ENCODE measurements at places on chromosomes 6 and 20.

DNA sequence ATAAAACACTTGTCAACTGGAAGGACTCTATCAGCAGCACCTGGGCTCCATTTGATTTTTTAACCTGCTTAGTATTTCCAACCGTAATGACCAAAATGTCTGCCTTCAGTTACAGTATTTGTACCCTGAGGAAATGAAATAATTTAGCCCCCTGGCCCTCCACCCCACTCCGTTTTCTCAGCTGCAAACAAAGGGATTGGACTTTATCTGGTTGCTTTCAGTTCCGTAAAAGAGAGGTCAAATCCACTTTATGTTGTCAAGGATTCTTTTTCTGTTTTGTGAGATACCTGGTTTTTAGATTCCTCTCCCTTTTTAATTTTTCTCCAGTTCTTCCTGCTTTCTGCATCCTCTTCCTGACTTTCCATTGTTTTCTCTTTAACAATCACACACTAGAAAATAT, 64.4 kb upstream of the BMP2 start:
- no peak for DNase-seq

- no peak for DNase-seq
Observed at GRCh38 chr6:90976341-90976740, 389.5 kb upstream of the MAP3K7 start.

GRCh38 chr6:52053038-52053695, 34.2 kb downstream of the PKHD1 start:
- no peak for DNase-seq

DNA sequence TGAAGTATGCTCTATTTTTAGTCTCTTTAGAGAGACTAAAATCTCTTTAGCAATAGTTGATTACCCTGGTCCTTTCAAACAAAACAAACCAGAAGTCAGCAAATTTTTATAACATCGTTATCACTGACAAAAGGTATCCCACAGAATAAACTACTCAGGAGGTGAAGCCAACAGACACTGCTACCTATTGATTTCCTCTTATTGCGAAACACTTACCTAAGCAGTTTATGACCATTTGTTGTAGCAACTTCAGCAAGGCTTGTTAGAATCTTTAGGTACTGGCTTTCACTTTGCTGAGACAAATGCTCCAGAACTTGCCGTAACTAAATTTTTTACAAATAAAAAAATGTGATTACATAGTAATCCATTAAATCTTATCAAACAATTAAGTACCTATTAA, 64.4 kb downstream of the HACE1 start:
- no peak for DNase-seq

GRCh38 chr6:40520678-40521077, 66.5 kb downstream of the LRFN2 start:
- no peak for DNase-seq

DNA sequence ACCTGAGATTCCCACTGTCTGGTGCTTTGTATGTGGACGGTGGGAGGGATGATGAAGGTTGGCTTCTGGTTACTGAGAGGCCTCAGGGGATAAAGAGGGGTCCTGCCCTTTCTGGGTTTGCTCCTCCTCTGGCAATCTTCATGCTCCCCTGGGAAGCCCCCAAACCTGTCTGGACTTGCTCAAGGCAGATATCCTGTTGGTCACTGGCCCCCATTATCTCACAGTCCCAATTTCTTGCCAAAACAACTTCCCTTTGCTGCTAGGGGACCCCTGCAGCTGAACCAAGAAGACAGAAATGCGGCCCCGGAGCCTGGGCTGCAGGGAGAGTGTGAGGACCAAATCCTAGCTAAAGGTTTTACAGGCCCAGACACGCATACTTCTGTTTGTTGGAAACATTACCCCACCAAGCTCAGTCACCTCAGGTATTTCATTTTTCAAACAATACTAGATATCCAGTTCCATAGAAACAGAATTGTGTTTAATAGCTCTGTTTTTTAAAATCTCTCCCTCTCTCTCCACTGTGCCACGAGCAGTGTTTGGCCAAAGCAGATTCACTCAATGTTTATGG, 63.4 kb upstream of the MRPS10 start:
- DNase-seq, result no peak

DNA sequence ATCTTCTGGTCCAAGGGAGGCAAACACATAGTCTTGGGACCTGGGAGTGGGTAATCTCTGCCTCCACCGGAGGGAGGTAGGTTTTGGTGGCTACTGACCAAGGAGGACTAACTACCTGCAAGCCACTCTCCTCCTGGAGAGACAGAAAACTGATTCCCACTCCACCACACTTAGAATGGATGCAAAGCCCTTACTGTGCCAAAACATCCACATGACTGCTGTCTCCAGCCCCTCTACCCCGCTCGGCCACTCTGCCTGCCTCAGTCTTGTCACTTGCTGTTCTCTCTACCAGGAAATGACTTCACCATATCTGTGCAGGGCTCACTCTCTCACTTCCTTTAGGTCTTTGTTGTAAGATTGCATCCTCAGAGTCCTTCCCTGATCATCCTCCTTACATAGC, 129.5 kb upstream of the ARG1 start:
- DNase-seq, result peak; percentile 36

GRCh38 chr6:43770372-43771209, 580 bp downstream of the VEGFA start:
- DNase-seq, result peak; percentile 24

DNA sequence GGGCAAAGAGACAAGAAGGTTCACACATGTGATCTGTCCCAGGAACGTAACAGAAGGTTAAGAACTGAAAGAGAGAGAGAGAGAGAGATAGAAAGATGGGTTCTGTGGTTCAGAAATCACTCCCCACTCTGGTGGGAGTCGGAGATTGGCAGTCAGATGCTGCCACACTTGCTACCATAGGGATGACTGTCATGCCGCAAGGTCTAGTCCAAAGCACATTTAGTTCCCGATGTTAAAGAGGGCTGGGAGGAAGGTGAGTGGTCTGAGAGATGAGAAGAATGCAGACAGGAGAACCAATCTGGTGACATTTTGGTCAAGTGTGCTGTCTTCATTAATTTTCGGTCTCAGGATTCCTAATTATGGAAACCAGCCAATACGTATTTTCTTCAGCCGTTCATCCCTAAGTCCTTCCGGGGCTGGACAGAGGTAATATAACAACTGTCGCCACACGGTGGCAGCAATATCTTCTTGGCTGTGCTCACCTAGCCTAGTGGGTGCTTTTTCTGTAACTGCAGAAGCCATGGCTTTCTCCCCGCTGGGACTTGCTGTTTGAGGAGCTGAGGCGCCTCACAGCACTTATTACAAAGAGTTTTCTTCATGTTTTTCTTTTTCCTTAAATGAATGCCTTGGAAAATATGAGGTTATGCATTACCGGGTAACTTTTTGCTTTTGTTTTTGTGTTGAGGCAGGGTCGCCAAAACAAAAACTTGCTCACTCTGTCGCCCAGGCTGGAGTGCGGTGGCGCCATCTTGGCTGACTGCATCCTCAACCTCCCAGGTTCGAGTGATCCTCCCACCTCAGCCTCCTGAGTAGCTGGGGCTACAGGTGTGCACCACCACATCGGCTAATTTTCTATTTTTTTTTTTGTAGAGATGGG, 46.0 kb downstream of the SLC35D3 start:
- DNase-seq, result peak; percentile 62

GRCh38 chr20:44204156-44204831, 6.3 kb downstream of the OSER1 start:
- no peak for DNase-seq

DNA sequence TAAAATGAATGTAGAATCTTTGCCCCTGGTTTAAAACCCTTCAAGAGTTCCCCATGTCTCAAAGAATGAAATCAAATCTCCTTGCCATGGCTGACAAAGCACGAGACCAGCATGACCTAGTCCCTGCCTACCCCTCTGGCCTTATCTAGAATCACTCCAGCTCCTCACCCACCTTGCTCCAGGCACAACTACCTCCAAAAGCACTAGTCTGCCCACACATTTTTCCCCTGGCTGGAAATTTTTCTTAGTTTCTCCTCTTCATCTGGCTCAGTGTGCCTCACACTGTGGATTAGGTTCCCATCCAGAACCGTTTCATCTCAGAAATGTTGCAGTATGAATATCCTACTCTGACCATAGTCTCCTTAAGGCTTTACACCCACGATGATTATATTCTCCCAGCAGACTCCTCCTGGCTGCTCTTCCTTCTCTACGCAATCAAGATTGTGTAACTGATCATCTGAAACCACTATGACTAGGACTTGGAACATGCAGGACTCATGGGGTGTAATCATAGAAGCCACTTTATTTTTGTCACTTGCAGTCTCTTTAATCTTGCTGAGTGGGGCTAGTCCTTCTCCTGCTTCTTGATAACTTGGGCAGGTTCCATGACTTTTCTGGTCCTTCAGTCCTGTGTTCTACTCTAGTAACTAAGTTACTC, 7.8 kb upstream of the MRS2 start:
- DNase-seq, result no peak

GRCh38 chr6:109874621-109875020, 103.5 kb upstream of the GPR6 start:
- DNase-seq, result no peak

DNA sequence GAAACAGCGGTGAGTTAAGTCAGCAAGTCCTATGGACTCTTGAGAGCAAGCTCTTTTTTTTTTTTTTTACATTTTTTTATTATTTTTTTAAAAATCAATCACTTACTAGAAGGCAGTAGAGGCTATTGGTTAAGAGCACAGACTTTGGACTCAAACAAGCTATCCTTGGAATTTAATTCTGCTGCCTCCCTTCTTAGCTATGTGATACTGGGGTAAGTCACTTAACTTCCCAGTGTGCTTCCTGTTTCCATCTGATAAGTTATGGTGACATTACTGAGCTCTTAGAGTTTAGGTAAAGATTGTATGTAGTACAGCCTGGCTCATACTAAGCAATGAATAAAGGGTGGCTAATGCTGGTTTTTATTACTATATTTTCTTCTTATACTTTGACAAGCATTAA, 770.5 kb upstream of the FLRT3 start:
- no peak for DNase-seq

GRCh38 chr20:44180814-44181213, 6.2 kb downstream of the JPH2 start:
- DNase-seq, result no peak

- no peak for DNase-seq
Observed at GRCh38 chr20:25586877-25587276, 1.5 kb upstream of the NINL start.

DNA sequence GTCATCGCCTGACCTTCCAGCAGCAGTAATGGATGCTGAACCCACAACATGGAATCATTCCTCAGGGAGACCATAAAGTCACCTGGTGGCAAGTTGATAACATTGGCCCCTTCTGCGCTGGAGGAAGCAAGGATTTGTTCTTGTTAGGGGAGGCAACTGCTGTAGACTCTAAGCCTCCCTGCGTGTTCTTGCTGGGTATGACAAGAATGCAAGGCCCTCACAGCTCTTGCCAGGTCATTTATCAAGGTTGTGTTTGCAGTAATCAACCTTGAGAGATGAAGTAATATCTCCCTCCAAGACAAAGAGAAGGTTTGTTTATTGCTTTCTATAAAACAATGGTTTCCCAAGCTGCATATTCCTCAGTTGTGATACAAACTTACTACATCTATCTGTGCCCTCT, 80.9 kb downstream of the PERP start:
- no peak for DNase-seq

GRCh38 chr6:143596866-143597265, 80.9 kb upstream of the PHACTR2 start:
- DNase-seq, result no peak

- DNase-seq, result no peak
Observed at GRCh38 chr20:2625062-2625461, 27.4 kb upstream of the NOP56 start.

DNA sequence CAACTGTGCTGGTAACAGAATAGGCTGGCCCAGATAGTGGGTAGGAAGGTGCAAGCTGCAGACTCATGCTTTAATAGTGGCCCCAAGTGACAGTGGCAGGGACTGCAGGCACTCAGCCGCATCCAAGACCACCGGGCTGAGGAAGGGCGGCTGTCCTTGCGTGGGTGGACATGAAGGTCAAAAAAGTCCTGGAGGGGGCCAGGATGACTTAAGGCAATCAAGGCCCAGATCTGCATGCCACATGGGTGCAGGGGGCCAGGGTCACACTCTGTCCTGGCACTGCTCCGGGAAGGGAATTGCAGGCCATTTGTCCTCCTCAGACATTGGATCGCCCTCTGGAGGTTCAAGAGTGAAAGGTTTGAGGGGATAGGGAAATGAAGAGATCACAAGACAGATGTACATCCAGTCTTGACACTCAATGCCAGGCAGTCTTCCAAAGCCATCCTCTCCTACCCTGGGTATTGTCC, 10.4 kb upstream of the VNN2 start:
- DNase-seq, result peak; percentile 12

DNA sequence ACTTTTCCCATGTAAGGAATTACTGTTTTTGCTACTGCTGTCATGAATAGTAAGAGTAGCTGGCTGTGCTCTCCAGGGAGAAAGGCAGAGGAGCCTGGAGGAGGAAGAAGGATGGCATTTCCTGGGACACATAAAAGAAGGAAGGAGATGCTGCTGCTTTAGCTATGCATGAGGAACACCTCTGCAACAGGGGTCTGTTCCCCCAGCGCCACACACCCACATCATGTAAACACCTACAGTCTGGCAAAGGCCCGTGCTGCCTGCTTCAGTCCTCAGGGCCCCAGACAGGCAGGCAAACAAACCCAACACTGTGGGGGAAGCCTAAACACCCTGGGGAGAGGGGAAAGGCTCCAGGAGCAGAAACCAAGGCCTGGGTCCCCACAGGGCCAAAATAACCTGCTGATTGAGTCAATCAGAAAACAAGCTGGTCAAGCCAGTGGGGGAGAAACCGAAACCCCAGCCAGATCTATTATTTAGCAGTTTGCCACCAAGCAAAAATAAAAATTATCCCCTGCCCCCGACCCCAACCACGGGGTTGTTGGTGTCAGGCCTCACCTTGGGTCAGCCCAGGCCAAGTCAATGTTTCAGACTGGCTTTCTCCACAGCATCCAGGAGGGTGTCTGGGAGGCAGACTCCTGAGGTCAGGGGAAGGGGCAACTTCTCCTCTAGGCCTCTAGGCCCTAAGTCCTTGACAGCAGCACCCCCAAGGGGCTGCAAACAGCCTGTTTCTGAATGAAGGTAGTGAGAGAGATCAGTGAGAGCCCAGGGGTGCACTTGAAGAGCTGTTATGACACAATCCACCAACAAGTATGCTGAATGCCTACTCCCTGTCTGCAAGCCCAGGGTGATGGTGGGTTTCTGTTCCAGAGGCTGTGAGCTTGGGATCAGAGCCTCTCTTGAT, 34.6 kb upstream of the SCUBE3 start:
- no peak for DNase-seq

- no peak for DNase-seq
Observed at GRCh38 chr6:170026751-170027646, 263.9 kb downstream of the DLL1 start.

GRCh38 chr6:161772176-161772575, 498.3 kb upstream of the AGPAT4 start:
- no peak for DNase-seq

- peak; percentile 15 for DNase-seq
Observed at GRCh38 chr6:134398453-134398852, 80.5 kb upstream of the SGK1 start.

- no peak for DNase-seq
Observed at GRCh38 chr6:5053038-5053437, 32.1 kb upstream of the PPP1R3G start.

- no peak for DNase-seq
Observed at GRCh38 chr6:147560670-147561069, 52.2 kb downstream of the SAMD5 start.
